ENCODE measurements at places on chromosomes 6 and 20. TPM values are rescaled to one million over a fixed set of nuclear protein-coding genes. Genes with fewer than 3 reads are reported as not detected.

GRCh38 chr20:6235510-6235909 lies 112.7 kb upstream of the FERMT1 start:
- no peak for DNase-seq

- DNase-seq = peak; percentile 82
These were observed 9.6 kb downstream of the OR2B2 start for GRCh38 chr6:27902335-27903314.

- DNase-seq = no peak
These were observed 244.6 kb upstream of the FOXQ1 start for GRCh38 chr6:1067346-1067745.

BTNL2 gene
- total RNA-seq = not detected

DNA sequence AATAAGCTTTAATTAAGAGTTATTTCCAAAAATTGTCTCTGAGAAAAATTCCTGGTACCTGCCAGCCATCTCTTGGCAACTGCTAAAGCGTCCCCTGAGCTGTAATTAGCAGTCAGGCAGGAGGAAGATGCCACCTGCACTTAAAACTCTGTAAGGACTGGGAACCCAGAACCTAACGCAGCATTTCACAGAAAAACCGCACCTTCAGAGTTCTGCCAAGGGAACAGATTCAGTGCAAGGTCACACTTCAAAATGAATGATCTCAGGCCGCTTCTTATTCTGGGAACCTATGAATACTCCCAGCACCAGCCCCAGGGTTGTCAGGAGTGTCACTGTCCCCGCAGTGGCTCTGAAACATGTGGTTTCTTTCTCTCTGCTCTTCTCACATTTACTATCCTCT lies 36.7 kb downstream of the INSM1 start:
- DNase-seq = no peak

Data from A172 (cell line).